Stimulated activated CD8-positive, alpha-beta memory T cell treated with anti-CD3 and anti-CD28 coated beads, Interleukin-4, amount 100 ng/mL, for 48 hours (primary cell): ENCODE measurements at places on chromosomes 7 and 10.

GRCh38 chr7:5428478-5429252, 5.0 kb upstream of the TNRC18 start:
- DNase-seq: peak; percentile 30

- no peak for DNase-seq
Observed at GRCh38 chr7:93574646-93575554, at the start of gene CALCR. Gene CALCR (minus strand): TSS chr7:93574724. CDS start chr7:93486981, 87,743 bp downstream.

DNA sequence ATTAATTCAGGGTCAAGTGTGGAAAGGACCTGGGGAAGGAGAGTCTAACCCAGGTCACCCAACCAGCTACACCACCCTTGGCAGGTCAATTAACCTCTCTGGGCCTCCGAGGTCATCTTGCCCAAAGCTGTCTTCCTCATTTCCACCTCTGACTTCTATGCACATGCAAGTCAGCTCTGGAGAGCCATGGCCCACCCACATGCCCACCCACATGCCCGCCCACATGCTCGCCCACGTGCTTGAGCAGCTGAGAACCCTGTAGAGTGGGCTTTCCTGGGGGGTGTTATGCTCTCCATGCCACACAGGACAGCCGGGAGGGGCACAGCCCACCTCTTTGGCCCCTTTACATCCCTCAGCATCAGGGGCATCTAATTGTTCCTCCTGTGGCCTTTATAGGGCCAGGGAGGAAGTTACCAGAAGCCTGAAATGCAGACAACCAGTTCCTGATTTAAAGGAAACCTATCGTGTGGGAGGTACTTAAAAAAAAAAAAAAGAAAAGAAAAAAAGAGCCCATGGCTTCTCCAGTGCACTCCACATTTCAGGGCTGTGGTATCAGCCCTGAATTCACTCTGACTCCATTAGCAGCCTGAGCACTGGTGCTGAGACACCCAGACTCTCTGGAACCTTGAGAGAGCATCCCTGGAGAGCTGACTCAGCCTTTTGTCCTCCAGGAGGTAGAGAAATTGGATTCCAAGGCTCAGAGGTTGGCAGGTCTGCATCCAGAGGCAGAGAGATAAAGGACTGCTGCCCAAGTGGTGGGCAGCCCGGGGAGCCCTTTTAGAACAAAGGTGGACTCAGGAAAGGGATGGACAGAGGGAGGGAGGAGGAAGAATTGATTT, 176.2 kb upstream of the ZMIZ1 start:
- no peak for DNase-seq

DNA sequence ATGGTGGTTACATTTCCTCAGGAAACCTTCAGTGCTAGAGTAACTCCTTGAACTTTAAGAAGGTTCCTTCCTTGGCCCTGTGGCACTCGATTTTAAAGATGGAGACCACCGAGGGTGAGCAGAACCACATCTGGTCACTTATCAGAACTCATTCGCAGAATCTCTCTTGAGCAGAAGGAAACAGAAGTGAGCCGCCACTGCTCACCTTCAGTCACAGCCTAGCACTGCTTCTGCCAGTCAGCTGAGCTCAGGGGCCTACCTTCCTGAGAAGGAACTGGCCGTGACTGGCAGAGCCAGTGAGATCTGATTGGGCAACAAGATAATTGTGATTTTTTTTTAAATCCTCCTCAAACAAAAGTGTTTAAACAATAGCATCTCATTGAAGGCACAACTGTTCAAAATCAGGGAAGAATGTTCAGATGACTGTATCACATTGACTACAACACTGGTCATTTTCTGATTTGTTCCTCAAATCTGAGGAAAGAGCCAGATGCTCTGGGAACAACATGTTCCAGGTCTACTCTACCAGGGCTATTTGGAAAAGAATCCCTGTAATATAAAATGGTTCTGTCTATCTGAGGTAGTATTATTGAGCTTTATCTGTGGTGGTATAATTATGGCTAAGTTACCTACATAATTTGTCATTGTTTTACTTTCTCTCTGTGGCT, 2.7 kb upstream of the SYPL1 start:
- DNase-seq: peak; percentile 43

DNA sequence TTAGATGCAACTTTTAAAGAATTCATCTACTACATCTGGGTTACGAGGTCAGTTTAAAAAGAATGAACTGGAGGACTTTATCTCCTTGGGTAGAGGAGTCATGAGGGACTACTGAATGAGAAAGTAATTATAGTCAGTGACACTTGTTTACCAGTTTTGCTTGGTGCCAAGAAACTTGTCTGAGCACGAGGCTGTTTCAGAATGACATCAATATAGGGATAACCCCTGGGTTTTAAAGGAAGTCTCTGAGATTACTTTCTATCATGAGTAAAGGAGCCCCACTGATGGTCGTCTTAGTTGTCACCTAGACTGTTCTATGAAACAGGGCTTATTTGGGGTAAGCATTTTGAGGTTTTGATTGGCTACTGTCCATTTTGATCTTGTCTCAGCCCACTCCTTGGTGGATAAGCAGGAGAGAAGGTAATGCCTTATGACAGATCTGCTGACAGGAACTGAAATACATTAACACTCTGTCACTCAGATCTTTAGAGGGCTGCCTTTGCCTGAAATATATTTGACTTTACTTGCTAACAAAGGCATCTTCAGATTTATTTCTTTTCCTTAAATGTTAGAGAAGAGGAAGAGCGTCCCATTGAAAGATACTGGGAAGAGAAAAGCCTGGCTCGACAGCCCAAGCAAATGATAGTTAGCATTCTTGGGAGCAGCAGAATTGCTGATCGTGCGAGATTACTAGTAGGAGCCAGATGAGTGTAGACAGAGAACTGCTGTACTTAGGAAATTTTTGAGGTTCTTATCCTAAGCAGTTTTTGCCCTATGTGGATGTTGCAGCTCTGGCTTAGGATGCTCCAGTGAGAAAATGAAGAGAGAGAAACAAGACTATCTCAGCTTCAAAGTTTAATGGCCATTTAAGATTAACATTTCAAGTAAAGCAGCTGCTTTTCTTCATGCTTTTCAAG, 299.2 kb upstream of the LRGUK start:
- no peak for DNase-seq

DNA sequence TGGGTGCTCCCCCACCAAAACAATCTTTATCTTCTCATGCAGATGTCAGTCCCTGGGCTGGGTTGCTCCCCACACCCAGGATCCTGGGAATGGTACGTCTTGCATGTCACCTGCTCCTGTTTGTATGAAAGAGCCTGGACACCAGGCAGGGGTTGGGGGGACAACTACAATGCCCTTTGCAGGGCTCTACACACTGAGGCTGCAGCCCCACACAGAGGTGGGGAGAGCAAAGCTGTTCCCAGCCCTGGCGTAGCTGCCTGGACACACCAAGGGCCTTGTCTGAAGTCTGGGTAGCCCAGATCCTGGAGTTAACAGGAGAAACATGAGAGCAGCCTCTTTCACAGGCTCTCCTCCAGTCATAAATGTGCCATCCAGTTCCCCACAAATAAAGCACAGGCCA, 61.2 kb upstream of the TMEM72 start:
- no peak for DNase-seq
